ENCODE measurements at places on chromosomes 5 and 9.

DNA sequence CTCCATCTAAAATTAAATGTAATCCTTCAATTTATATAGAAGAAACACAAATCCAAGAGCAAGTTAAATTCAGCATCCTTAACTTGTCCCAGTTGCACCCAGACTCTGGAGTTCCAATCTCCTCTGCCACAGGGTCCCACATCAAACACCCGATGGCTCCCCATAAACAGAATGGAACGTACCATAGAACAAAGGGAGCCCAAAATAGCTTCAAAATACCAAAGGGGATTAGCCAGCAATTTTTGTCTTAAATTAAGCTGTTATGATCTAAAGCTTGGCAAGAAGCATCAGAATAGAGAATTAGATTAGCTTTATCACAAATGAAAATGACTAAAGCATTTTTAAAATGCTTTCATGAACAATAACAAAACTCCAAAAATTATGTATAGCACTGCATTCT, 112.8 kb downstream of the FANCC start:
- DNase-seq, result no peak

DNA sequence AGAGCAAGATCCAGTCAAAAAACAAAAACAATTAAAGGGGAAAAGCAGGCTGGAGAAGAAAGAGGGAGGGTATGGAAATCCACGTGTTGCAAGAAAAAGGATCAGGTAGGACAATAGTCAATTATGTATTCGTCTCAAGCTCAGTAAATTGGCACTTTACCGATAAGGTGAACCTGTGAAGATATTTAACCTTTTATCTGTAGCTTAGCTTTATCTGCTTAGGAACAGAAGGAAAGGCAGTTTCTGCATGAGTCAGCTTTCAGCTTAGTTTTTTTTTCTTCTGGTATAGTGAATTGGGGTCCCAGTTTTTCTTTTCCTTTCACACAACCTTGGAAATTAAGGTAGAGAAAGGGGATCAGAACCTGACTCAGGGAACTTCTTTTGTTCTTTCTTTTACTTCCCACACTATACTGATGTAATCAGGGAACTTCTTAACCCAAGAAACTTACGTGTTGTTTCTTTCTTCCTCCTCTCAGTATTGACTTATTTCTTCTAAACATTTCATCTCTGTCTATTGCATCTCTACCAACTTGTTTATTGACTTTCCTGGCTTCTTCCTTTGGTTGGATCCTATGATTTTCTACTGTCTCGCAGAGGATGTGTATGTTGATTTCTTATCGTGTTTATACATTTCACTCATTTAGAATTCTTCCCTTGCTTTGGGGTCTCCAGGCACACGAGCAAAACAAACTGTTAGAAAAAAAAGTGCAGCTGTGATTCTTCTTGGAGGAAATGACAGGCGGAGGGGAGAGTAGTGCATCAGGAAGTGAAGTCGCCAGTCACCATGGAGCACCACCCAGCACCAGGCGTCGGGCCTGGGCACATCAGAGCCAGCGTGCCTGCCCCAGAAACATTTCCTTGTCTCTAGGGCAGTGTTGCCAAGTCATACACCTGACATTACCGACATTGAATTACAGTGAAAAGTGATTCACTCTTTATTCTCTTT, 123.0 kb upstream of the LHFPL2 start:
- DNase-seq, result no peak

- DNase-seq, result no peak
These were observed 9.6 kb downstream of the DNLZ start for GRCh38 chr9:136353757-136354488.

DNA sequence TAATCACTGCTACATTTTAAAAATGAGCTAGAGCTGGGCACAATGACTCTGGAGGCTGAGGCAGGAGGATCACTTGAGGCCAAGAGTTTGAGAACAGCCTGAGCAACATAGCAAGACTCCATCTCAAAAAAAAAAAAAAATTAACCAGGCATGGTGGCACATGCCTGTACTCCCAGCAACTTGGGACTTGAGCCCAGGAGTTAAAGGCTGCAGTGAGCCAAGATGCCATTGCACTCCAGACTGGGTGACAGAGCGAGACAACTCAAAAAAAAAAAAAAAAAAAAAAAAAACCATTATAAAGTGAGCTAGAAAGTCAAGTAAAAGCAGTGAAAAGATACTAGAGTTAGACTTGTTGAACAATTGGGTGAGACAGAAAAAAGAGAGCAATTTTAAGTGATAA, 28.2 kb downstream of the FEM1C start:
- DNase-seq, result no peak

- no peak for DNase-seq
These were observed 75.0 kb downstream of the CAVIN4 start for GRCh38 chr9:100652850-100653249.

- no peak for DNase-seq
These were observed 33.1 kb downstream of the BTF3 start for GRCh38 chr5:73531356-73531755.

DNA sequence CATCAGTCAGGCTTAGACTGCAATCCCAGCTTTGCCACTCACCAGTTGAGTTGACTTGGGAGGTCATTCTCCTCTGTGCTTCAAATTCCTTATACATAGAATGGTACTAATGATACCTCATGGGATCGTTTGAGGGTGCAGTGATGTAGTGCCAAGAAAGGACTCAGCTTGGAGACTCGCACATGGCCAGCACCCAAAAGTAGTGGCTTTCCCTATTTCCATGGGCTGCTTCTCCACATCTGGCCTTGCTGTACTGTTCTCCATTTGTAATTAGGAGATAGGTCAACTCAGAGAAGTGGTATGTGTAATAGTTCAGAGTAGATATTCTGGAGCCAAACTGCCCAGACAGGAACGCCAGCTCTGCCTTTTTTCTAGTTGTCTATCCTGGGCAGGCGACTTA, 5.5 kb downstream of the CCL19 start:
- DNase-seq, result no peak

DNA sequence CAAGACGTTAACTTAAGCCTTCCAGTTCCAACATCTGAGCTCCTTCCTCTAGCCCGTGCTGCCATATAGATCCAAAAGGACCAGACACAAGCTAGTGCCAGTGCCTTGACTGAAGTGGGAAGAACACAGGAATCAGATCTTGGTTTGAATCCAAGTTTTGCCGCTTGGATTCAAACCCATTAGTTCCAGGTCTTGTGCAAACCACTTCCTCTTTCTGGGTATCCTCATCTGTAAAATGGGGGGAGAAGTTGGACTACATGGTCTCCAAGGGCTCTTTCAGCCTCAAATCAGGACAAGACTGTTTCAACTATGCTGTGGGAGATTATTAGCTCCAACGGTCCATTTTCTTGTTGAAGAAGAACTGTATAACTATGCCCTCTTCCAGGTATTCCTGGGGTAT, 32.6 kb downstream of the TTLL11 start:
- no peak for DNase-seq

GRCh38 chr5:126508962-126509279, 85.7 kb downstream of the GRAMD2B start:
- DNase-seq, result no peak

DNA sequence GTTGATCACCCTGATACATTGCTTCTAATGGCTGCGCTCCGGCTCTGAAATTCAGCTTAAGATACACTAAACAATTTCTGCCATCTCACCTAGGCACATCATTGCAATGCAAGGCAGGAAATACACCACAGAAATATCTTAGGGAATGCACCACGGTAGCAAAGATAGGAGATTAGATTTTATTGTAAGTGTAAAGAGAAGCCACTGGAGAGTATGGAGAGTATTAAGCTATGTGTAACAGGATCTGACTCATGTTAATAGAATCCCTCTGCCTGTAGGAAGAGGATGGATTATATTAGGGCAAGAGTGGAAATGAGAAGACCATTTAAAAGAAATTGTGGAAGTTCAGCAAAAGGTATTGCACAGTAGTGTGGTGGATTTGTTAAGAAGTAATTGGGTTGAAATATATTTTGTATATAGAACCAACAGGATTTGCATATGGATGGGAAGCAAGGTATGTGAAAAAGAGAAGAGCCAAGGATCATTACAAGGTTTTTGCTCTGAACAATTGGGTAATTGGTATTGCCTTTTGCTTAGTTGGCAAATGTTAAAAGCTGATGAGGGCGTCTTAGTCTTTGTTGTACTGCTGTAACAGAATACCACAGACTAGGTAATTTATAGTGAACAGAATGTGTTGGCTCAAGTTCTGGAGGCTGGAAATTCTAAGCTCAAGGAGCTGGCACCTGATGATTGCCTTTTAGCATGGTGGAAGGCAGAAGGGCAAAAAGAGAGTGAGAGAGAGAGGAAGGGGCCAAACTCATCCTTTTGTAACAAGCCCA, 636.1 kb downstream of the PSAT1 start:
- DNase-seq, result peak; percentile 77

- no peak for DNase-seq
These were observed 74.1 kb downstream of the SLC38A9 start for GRCh38 chr5:55638051-55638450.

- DNase-seq, result no peak
These were observed 53.4 kb downstream of the VCAN start for GRCh38 chr5:83524991-83525390.

- peak; percentile 95 for DNase-seq
These were observed 463.5 kb upstream of the RGMB start for GRCh38 chr5:98309785-98310598.

DNA sequence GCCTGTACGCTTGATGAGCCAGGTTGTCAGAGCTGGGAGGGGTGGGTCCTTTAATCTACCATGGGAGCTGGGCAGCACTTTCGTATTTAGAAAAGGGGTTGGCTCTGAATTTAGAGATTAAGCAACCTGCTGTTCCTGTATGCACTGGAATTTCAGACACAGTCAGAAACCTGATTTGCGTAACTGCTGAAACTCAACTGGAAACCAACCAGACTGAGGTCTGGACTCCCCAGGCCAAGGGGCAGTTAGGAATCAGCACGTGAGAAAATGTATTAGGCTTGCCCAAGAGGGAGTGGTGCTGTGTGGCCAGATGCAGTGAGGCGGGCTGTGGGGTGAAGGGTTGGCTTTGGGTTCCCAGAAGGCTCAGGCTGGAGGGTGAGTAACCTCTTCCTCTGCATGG, 235.0 kb downstream of the GOLPH3 start:
- no peak for DNase-seq

DNA sequence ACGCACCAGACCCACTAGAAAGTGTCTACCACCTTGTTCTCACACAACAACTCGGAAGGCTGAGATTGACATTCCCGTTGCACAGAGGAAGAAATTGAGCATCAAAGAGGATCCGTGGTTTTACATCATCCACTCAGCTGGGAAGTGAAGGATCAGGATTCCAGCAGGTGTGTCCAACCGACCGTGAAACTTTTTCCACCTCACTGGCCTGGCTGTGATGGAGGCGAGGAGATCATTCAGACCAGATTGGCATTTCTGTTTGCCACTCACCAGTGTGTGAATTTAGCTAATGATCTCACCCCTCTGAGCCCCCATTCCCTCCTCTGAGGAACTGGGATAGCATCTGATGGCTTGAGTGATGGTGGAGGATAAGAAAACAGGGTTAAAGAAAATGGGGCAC, 46.7 kb upstream of the CPLX2 start:
- DNase-seq, result no peak
